ENCODE measurements at places on chromosomes 12 and 14.

- DNase-seq = no peak
Measured at GRCh38 chr12:48862760-48863159, 2.9 kb downstream of the RND1 start.

DNA sequence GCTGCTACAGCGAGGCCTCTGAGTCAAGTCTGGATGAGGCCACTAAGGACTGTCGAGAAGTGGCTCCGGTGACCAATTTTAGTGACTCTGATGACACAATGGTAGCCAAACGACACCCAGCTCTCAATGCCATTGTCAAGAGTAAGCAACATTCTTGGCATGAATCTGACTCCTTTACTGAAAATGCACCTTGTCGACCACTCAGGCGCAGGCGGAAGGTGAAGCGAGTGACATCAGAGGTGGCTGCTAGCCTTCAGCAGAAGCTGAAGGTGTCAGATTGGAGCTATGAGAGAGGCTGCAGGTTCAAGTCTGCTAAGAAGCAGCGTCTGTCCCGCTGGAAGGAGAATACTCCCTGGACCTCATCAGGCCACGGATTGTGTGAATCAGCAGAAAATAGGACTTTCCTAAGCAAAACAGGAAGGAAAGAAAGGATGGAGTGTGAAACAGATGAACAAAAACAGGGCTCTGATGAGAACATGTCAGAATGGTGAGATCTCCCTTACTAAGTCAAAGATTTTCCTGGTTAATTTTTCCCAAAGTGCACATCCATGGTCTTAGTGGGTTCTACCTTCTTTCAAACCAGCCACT, 2.9 kb downstream of the GPATCH2L start:
- DNase-seq = no peak

DNA sequence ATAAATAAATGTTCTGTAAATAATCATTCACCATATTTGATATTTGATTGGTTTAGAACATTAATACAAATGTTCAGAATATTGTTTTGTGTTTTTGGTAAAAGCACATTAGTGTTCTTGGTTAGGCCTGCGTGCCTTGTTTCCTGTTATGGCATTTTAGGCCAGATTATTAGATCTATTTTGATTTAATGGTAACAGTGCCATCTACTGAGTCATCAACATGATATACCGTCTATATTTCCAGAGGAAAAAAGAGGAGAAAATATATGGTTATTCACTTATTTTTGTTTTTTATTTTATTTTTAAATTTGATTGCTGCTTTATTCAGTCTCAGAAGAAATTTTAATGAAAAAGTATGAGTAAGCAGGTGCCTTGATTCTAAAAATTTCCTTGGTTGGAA, 60.3 kb downstream of the GPHN start:
- DNase-seq = no peak

DNA sequence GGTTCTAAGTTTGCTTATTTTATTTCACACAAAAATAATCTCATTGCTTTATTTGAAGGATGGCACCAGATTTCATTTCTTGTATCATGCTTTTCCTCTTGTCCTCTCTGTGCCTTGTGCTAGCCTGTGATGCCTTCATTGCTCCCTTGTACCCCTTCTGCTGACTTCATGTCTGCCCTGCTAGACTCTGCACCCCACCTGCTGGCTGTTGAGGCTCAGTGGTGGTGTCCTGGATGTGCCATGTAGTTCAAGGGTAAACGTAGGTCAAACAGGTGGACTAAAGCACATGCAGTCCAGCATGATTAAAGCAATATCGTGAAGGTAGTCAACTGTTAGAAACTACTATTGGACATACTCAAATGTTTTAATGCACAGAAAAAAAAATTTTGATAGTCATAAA, 21.6 kb downstream of the MRPS35 start:
- DNase-seq = no peak

- no peak for DNase-seq
Measured at GRCh38 chr14:33307691-33308251, 369.1 kb downstream of the NPAS3 start.

GRCh38 chr14:95302667-95303506, 16.8 kb downstream of the CLMN start:
- no peak for DNase-seq

DNA sequence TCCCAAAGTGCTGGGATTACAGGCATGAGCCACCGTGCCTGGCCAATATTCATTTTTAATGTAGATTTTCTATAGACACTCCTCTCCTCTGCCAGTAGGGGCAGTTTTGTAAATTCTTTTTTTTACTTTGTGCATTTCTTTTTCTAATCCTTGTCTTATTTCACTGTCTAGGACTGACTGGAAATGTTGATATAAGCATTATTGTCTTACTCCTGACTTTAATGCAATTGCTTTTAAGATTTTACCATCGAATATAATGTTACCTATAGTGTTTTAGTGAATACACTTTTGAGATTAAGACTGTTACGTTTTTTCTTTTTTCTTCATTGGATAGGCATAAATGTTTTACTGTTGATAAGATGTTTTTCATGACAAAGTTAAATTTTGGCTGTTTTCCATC, 35.4 kb upstream of the EMP1 start:
- DNase-seq = no peak

GRCh38 chr14:54786838-54787237, 115.8 kb downstream of the GCH1 start:
- DNase-seq = no peak

GRCh38 chr12:125329239-125330102, 264.2 kb downstream of the AACS start:
- no peak for DNase-seq

GRCh38 chr14:90538716-90539495, 142.1 kb downstream of the CALM1 start:
- no peak for DNase-seq

DNA sequence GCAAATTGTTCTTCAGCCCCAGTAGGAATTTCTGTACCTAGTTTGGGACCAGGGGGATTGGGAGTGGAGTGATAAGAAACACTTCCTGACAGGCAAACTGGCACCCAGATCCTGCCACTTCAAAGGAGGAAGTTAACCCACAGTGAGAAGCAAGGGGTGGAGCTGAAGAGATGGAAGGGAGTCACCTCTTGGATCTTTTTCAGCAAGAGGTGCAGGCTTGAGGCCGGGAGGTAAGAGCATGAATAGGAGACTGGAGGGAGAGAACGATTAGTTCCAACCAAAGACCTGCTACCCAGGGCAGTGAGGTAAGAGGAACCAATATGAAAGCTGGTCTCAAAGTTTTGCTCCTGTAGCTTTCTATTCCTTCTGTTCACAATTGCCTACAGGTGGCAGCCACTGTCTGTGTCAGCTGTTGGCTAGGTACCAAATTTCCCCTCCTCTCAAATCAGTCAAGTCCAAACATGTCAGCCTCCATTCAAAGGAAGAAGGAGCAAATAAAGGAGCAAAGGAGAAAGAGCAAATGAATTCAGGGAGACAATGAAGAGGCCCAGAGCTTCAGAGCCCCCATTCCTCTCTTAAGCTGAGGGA, 14.9 kb upstream of the TAC3 start:
- no peak for DNase-seq

DNA sequence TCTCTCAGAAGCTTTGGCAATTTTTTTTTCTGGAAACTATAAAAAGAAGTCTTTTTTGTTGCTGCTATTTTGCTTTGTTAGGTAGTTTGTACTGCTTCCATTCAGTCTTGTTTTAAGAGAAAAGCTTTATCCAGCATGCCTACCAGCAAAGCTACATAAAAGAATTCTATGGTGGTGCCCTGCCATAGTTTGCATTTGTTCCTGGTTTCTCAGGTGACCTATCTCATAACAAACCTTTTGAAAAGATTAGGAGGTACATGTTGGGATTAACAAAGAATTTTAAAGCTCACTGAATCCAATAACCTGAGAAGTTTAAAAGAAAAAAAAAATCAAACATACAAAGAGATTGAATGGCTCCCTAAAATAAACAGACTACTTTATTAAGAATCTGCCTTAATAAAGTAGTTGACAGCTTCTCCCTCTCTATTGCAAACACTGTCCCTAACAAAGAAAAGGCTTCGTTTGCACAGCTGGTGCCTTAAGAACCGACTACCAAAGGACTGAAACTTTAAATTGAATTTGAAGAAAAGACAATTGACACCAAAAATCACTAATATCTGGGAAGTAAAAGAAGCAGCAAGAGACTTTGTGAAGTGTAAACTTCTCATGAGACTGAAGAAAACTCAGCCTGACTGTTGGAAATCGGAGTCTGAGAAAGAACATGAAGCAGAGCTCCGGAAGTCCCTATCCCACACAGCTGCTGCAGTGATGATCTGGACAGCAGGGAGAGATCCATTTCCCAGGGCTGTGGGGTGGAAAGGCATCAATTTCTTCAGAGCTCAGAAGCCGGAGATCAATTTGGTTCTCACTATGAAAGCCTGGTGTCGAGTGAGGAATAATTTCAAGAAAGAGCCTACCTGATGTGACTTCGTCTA, 102.7 kb upstream of the PLEKHA5 start:
- no peak for DNase-seq

GRCh38 chr12:12721176-12721751, 4.1 kb downstream of the CDKN1B start:
- no peak for DNase-seq

- no peak for DNase-seq
Measured at GRCh38 chr12:4433745-4434058, 11.9 kb downstream of the FGF6 start.

GRCh38 chr14:36659822-36660735, 1.6 kb upstream of the PAX9 start:
- DNase-seq = no peak

DNA sequence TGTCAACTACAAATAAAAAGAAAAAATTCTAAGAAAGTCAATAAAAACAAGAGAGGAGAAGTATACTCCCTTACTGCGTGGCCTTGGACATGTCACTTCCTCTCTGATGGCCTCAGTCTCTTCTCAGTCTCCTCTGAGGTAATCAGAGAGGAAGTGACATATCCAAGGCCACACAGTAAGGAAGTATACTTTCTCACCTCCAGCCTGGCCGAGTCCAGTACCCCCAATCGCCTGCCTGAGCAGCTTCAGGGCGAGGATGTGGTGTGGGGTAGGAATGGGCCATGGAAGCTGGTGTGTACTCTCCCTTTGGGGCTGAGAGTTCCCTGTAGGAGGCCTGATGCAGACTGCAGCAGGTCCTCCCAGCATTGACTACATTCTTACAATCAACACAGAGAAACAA, 15.8 kb downstream of the VDR start:
- DNase-seq = no peak

- DNase-seq = no peak
Measured at GRCh38 chr12:45613855-45614254, 115.7 kb upstream of the ARID2 start.

DNA sequence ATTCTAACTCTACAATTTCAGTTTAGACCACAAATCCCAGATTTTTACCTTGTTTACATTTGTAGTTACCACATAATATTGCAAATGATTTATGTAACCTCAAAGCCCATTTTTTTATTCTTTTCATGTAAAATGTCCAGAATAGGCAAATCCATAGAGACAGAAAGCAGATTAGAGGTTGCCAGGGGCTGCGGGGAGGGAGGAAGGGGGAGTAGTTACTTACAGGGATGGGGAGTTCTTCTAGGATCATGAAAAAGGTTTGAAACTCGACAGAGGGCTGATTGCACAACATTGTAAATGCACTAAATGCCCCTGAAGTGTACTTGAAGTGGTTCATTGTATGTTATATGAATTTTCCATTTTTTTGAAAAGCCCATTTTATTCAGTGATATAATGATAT, 66.5 kb downstream of the PPP2R5C start:
- DNase-seq = no peak

Measured in stimulated activated CD4-positive, alpha-beta T cell treated with anti-CD3 and anti-CD28 coated beads, Interleukin-4, amount 100 ng/mL, for 48 hours (primary cell).